ENCODE measurements at places on chromosomes 3 and 15.
A peak's percentile ranks its signal among the peaks of the same experiment; 100 is the strongest.

DNA sequence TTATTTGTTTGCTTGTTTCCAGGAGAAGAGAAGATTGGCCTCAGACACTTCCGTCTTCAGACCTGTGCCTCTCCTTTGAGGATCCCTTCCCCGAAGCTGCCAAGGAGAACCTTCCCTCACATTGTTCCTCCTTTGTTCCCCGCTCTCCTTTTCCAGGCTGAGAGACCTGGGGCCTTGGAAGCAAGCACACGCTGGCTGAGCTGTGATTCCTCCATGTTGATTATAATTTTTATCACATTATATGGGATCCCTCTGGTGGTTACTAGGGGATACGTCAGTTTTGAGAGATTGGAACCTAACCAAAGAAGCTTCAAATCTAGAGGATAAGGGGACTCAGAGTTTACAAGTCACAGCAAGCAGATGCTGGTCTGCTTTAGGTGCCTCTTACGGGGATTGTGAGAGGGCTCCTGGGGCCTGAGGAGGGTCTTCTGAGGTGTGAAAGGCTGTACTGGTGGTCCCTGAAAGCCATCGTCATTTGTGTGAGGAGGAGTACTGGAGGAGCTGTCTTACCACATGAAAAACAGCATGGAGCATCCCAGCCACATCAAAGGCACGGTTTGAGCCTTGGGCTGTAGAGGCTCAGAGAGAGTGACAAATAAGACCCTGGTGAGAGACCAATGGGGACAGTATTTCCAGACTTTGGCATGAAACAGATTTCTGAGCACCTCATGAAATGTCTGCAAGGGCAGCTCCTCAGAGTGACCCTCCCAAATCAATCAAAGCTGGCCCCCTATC lies 760.1 kb upstream of the CFAP20DC start:
- DNase-seq, result no peak

DNA sequence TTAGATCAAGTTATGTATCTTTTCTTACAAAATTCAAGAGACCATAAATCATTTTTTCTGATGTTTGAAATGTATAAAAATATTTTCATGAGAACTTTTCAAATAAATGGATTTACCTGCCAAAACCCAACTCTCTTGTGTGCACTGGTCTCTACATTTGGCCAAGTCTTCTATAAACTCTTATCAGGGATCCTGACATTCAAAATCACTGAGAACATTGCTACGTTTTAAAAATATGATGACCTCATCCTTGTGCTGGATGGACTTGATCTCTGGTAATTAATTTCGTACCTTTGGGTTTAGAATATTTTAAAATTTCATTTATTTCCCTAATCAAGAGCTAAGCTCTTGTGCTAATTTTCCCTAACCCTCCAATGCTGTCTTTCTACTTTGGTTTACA lies 127.4 kb downstream of the ATP8B4 start:
- DNase-seq, result no peak

DNA sequence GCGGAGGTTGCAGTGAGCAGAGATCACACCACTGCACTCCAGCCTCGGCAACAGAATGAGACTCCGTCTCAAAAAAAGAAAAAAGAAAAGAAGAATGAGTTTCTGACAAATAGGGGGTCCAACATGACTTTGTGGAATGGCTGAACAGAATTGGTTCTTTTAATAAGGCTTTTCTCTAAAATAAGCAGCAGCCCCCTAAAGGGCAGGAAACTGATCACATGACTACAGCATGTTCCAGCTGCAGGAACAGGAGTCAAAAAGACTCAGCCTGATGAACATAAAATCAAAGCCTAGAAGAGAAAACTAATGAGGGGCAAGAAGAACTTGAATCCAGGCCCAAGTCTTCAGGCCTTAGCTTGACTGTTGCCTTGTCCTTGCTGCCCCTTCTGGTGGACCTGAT lies 89.7 kb upstream of the ARRDC4 start:
- no peak for DNase-seq

GRCh38 chr3:46673151-46674030 lies 20.1 kb downstream of the ALS2CL start:
- DNase-seq, result no peak

DNA sequence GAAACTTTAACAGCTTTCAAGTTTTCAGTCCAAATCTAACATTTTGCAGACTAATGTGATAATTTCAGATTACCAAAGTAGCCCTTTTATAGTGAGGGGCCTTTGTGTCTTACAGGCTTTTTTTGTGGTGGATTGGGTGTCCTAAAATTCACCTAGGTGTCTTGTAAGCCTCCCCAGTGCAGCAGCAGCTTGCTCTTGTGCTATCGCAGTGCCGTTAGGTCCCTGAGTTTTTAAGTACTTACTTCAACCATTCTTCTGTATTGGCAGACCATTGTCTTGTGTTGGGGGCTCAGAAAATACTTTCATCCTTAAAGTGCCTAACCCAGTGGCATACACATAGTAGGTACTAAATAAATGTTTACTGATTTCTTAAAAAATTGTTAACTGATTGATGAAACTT lies 2.1 kb downstream of the PDE8A start:
- no peak for DNase-seq

DNA sequence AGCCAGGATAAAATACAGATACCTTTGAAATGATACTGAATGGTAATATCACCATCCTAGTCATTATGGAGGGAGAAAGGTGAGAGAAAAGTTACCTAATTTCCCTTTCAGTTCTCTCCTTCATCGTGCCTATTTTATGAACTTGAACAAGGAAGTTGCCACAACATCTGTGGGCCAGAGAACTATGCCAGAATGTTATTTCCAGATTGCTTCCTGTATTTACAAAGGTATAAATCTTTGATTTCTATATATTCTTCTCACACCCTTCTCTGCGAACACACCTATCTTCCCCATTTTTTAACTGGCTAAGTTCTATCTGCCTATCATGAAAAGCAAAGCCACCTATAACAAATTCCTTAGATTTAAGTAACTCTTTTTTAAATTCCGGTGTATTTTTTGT lies 163.6 kb upstream of the GRM7 start:
- no peak for DNase-seq

DNA sequence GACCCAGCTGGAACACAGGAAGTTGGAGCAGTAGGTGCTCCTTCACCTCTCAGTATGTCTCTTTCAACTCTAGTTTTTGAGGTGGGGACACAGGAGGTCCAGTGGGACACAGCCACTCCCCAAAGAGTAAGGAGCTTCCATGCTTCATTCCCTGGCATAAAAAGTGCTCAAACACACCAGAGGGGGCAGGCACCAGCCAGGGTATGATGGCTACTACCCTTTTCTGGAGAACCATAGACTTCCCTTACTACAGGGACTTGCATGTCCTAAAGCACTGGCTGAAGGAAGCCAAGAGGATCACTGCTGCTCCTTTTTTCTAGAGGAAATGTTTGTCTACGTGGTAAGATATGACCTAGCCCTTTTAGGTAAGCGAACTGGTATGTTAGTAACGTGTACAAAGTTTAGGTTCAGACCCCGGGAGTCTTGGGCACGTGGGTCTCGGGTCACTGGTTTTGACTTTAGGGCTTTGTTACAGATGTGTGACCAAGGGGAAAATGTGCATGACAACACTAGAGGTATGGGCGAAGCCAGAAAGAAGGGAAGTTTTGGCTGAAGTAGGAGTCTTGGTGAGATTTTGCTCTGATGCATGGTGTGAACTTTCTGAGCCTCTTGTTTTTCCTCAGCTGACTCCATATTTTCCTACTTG lies 11.9 kb downstream of the IL17RB start:
- DNase-seq, result no peak

DNA sequence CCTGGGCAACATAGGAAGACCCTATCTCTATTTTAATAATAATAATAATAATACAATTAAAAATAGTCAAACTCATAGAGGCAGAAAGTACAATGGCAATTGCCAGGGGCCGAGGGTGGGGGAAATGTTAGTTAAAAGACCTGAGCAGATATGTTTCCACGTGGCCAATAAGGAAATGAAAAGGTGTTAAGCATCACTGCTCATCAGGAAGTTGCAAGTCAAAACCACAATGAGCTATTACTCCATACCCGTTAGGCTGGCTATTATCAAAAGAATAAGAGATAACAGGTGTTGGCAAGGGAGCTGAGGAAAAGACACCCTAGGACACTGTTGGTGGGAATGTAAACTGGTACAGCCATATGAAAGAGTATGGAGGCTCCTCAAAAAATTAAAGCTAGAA lies 60.4 kb upstream of the PRSS50 start:
- DNase-seq, result no peak

DNA sequence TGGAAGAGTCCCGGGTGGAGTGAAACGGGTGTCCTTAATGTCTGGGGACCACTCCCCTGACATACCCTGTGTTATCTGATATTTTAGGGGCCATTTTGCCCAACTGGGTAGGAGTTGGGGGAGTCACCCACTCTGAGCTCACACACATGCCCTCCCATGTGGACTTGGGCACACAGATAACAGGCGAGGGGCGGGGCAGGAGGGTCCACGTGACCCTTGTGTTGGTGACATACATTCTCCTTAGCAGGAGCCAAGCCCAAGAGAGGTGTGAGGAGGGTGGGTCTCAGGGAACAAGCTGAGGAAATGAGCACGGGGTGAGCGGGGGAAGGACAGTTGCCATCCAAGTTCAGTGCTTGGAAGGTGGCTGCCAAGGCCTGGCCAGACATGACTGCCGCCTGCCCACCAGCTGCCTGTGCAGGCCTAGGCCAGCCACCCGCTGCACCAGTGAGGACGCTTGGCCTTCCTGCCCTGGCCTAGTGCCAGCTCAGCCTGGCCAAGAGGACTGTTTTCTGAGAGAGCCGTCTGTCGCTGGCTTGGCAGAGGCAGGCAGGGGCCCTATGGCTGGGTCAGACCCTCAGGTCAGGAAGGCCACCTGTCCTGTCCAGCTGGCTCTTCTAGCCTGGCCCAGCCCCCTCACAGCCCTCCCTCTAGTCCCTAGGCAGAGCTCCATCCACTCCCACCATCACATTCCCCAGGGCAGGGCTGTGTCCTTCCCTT lies 31.3 kb upstream of the TMEM115 start:
- DNase-seq, result no peak

DNA sequence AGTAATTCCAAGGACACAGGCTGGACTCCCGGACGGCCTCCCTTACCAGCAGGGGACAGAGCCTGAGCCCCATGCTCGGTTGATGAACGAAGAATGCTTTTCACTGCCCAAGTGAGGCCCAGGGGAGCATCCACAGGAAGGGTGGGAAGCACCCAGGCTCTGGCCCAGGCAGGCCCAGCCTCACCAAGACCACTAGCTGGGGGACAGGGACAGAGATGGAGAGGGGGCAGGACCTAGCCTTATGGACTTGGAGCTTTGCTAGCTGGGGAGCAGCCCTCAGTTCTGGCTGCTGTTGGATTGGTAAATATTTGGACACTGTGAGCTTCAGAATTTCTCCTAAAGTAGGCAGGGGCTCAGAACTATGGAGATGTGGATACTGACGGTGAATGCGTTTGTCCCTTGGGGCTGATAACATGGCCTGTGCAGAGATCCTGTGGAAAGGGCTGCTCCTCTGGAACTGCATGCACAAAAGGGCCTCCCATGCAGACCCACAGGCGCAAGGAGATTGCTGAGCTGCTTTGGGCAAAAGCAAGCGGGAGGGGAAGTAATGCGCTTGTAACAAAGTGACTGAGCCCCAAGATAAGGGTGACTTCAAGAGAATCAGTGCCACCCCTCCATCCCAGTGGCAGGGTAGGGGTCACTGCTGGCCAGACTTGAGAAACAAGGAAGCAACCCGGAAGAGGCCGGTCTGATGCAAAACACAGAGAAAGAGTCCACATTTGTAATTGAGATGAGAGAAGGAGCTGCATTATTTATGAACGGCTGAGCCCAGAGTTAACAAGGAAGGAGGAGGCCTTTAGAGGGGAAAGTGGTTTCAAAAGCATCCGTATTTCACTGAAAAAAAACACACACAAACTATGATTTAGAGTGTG lies 70.1 kb upstream of the MEF2A start:
- no peak for DNase-seq

DNA sequence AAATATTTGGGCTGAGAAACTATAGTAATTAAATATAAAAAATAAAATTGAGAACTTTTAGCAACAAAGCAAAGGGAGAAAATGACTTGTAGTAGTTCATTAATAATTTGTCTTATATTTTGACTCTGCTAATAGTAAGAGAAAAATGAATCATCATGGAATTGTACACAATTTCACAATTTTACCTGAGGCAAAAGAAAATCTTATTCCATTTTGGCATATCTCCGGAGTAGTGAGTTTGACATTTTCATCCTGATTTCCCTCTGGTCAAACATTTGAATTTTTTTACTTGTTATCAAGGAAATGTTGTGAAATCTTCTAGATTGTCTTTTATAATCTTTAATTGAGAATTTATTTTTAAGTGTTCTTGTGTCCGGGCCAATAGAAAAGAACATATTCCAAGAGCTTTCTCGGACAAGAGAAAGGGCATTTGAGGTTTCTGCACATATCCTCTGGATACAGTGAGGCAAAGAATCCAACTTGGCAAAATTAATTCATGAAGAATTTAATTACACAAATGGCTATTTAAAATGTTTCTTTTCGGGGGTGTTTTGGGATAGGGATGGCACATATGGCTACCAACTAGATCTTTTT lies 89.3 kb upstream of the IGSF10 start:
- no peak for DNase-seq

- DNase-seq, result no peak
Measured at GRCh38 chr15:32869776-32870175, 152.0 kb downstream of the GREM1 start.

GRCh38 chr3:32819551-32820348 lies 2.0 kb downstream of the TRIM71 start:
- peak; percentile 50 for DNase-seq

DNA sequence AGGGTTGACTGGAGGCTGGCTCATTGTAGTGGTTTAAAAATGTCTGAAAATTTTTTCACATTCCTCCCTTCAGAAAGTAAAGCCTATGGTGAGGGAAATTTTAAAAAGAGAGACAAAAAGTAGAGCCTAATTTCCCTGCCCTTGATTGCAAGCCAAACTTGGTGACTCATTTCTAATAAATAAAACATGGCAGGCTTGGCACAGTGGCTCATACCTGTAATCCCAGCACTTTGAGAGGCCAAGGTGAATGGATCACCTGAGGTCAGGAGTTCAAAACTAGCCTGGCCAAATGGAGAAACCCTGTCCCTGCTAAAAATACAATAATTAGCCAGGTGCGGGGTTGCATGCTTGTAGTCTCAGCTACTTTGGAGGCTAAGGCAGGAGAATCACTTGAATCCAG lies 18.9 kb upstream of the ARRDC4 start:
- no peak for DNase-seq

DNA sequence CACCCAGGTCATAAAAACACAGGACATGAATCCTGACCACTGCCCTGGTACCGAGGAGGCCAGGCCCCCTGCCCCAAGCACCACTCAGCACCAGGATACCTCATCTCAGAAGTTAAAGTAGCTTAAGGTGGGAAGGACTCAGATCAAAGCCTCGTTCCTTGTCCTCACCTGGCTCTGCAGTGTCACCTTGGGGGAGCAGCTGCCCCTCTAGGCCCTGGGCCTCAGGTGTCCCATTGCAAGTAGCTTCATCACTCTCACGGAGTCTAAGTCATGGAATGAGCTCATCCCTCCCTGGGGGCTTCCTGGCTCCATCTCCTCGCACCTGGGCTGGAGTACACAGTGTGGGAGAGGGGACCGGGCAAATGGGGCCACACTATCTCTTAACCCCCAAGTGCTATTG lies 148.0 kb downstream of the TPRA1 start:
- no peak for DNase-seq
